ENCODE measurements at places on chromosomes 6 and 20.

DNA sequence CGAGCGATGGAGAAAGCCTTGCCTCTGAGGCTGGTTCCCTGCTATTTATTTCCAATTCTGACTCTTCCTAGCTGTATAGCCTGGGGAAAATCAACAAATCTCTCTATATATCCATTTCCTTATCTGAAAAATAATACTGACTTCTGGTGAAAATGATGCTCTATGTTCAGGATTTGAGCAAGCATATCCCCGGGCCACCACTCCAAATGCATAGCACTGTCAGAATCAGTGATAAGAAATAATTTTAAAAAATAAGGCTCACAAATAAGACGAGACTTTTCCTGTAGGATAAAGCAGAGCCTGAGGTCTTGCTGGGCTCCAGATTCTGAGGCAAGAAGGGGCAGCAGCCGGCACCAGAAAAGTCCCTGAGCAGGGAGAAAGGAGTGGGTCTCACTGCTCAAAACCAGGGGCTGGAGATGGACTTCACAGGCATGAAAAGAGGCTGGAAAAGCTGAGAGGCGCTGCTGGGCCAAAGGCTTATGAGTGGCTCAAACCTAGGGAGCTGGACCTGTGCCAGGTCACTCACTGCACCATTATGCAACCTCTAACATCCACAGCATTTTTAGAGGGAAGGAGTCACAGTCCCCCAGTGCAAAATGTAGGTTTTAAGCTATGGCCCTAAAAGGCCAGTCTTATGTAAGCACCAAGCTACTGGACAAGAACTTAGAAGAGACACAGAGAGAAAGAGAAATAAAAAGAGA lies 48.1 kb upstream of the SLC17A4 start:
- DNase-seq: no peak

GRCh38 chr20:36149469-36149868 lies 5.1 kb upstream of the EPB41L1 start:
- no peak for DNase-seq

GRCh38 chr20:32570401-32571190 lies 14.5 kb downstream of the NOL4L start:
- DNase-seq: peak; percentile 65

DNA sequence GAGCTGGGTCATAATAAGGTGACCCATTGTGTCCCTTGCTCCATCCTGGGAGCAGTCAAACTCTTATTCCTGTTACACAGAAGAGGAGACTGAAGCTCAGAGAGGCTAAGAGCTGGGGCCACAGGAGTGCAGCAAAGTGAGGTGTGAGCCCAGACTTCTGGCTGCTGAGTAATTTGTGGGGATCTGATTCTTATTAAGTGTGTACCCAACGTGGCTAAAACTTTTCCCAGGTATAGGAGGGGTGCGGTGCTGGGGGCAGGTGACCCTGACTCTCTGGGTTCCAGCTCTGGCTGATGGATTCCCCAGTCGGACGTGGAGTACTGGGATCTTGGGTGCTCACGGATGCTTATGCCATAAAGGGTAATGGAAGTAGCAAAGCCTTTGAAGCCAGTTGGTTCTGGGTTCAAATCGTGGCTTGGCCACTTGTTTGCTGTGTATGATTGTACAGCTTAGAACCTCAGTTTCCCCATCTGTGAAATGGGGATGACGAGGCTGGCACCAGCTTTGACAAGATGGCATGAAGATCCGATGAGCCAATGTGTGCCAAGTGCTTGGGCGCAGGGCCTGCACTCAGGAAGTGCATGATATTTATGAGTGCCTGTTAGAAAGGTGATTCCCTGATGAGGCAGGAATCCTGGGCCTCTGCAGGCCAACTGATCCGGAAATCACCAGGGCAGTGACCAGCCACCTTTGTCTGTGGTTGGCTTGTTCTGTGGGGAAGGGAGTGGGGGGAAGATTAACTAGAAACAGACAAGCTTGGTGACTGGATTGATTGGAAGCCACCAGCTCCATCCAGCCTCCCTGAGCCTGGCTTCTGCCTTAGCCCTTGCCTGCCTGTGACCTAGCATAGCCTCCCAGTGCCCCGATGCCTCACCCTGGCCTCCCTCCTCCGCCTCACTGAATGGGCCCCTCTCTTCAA lies 6.0 kb downstream of the SRC start:
- DNase-seq: no peak

GRCh38 chr6:124053315-124053714 lies 249.7 kb downstream of the NKAIN2 start:
- no peak for DNase-seq

GRCh38 chr20:53668992-53669391 lies 75.4 kb upstream of the ZNF217 start:
- DNase-seq: no peak

DNA sequence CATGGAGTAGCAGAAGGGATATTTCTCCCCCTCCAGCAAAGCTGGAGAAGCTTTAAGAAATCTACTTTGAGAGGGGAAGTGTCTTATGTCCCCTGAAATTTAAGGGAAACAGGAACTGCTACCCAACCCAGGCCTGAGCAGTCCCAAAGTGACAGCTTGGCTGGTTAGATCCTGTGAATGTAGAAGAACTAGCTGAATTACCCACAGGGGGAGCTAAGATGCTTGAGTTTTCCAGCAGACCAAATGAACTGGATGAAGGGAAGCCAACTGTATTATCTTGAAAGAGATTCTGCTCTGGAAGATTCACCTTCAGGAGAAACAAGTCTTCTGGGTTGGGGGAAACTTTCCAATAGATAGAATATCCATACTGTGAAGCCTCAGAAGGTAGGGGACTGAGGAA lies 303.3 kb upstream of the MMS22L start:
- peak; percentile 27 for DNase-seq

DNA sequence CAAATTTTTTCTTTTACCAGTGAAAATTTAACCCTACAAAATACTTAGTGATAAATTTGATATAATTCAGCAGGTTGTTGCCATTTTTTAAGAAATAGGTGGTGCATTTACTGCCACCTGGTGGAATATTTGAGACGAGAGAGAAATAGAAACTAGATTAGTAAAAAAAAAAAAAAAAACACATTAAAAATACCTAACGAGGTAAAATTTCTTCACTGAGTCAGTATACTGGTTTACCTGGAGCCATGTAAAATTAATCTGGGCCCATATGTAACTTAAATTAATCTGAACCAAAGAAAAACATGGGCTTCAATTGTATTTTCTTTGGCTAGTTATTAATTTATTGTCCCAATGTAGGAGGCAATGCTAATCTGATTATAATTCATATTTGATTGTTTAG lies 520.8 kb downstream of the EPM2A start:
- peak; percentile 23 for DNase-seq

DNA sequence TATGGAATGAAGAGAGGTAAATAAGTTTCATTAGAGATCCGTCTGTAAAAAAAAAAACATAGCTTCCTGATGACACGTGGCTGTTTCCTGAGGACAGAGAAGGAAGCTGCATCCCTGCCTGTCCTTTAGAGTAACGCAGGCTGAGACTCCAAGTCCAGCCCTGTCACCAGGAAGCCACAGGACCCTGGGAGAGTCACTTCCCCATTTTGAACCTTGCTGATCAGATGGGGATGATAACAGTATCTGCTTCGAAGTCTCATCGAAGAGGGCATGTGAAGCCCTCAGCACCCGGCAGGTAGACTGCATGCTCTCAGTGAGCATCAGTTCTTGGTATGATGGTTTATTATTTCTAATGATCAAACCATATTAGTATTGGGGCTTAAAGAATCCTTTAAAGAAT lies 139.1 kb upstream of the KCNG1 start:
- no peak for DNase-seq

- no peak for DNase-seq
Observed at GRCh38 chr6:127051571-127052260, 66.8 kb upstream of the RSPO3 start.

- DNase-seq: no peak
Observed at GRCh38 chr20:44117296-44118184, 69.4 kb downstream of the JPH2 start.

- DNase-seq: no peak
Observed at GRCh38 chr6:41942067-41942851, 651 bp upstream of the CCND3 start.

- DNase-seq: no peak
Observed at GRCh38 chr20:32354592-32355416, 3.3 kb upstream of the ASXL1 start.

DNA sequence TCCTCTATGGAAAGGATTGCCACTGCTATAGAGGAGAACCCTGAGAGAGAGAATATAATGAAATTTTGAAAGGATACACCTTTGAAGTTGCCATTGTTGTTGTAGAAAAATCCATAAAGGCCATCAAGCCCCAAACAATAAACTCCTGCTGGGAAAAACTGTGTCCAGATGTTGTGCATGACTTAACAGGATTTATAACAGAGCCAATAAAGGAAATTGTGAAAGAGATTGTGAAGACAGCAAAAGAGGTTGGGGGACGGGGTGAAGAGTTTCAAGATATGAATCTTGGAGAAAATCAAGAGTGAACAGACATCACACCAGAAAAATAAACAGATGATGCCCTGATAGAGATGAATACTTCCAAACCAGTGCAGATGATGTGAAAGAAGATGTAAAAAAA lies 396.4 kb downstream of the BCKDHB start:
- no peak for DNase-seq

GRCh38 chr6:75246386-75246785 lies 2.8 kb upstream of the COX7A2 start:
- no peak for DNase-seq

GRCh38 chr20:33687993-33688937 lies 2.1 kb upstream of the E2F1 start:
- DNase-seq: no peak

DNA sequence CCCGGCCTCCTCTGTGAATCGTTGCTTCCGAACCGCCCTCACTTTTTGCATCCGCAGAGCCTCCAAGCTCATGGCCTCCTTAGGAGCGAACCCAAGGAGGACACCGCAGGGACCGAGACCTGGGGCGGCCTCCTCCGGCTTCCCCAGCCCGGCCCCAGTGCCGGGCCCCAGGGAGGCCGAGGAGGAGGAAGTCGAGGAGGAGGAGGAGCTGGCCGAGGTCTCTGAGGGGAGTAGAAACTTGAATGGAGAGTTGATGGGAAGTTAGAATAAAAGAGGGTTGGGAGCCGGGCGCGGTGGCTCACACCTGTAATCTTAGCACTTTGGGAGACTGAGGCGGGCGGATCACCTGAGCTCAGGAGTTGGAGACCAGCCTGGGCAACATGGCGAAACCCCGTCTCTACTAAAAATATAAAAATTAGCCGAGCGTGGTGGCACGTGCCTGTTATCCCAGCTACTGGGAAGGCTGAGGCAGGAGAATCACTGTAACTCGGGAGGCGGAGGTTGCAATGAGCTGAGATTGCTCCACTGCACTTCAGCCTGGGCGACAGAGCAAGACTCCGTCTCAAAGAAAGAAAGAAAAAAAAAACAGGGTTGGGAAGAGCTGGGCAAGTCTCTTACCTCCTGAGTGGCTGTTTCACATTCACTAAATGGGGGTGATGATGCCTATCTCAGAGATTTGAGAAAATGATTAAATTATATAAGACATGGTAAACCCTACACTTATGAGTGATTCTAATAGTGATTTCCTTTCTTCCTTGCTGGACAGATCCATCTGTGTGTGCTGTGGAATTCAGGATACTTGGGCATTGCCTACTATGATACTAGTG lies 805 bp downstream of the MSH5 start:
- peak; percentile 44 for DNase-seq

DNA sequence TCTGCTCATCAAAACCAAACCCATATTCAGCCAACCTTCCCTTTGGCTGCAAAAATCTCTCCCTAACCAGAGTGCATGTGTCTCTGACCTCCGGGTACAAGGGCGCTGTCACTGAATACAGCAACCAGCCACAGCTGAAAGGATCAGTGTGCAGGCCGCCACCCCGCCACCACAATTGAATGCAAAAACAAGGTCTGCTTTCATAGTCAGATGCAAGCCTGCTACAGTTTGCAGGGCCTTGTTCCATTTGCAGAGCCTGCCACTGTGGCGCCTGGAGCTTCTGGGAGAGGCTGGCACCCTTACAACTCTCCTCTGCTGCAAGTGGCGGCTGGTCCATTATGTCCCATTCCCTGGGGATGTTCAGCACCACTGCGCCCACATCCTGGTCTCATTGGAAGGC lies 23.5 kb downstream of the MDGA1 start:
- DNase-seq: no peak

GRCh38 chr6:19839237-19839546 lies 2.0 kb downstream of the ID4 start:
- no peak for DNase-seq

- DNase-seq: no peak
Observed at GRCh38 chr6:88655586-88655985, 307.8 kb downstream of the RNGTT start.
